ENCODE measurements at places on chromosomes 7 and 10.

DNA sequence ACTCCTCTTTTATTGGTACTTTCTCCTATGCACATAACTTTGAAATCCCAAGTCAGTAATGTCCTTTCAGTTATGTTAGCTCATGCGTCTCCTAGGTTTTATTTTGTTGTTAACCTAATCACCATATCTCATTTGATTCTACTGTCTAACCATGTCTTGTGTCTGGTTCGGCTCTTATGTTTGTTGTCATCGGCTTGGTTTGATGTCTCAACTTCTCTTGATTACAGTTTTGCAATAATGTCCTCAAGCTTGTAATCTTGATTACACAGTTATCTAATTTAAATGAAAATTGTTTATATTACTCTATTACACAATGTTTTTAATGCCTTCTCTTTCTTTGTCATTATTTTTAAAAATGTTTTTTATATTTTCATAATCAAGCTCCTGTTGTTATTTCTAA is 35.9 kb upstream of the SEMA3A start:
- DNase-seq = peak; percentile 74

DNA sequence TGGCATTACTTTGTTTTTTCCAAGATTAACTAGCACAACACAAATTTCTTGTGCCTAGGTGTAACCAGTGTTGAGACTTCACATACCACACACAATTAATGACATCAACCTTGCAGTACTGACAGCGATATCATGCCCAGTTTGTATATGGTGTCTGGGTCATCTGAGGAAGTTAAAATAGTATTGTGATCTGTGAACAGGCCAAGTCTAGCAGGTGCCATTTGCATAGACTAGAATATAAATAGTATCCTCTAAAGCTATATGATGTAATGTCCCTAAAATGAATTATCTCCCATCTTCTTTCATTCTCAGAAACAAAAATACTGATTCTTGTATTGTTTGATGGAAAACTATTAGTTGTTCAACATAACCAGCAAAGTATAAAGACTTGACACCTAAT is 175.8 kb upstream of the KAT6B start:
- no peak for DNase-seq

DNA sequence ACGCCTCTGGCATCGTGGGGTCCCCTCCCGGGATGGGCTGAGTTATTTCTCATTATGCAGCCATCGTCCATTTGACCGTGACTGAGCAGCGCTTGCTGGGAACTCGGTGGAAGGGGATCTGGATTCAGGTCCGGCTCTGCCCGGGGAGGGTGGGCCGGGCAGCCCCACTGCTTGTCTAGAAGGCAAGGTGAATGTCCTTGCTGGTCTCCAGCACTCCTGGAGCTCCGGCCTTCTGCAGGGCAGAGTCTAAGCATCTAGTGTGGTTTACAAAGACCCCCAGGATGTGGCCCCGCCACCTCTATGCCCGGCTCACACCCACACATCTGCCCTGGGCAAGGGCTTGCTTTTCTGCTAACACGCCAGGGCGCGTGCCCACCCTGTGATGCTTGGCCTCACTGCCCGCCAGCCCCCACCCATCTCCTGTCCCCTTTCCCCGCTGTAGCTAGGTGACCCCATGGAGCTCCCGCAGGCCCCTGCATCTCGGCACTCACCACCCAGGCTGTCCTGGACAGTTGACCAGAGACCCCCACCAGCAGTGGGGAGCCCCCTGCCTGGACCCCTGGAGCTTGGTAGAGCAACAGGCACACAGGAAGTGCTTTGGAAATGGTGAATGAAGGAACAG is 151.0 kb upstream of the CHST15 start:
- DNase-seq = no peak

- no peak for DNase-seq
Measured at GRCh38 chr10:132555648-132556575, 18.3 kb downstream of the INPP5A start.

- DNase-seq = no peak
Measured at GRCh38 chr7:73901823-73902597, 41.1 kb downstream of the TMEM270 start.

DNA sequence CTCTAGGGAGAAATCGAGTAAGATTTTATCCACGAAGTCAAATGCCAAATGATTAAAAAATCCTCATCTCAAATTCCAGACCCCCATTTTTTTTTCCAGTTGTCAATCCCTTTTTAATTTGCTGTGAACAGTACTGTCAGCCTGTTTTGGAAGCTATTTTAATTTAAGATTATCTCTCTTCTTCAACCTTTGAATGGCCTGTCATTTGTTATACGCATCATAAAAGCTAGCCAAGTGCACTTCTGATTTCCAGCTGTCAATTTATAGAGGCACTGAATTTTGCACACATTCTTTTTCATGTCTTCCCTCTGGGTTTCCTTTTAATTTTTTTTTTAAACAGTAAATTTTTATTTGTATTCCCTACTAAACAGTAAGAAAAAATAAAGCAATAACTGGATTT is 336.4 kb upstream of the HGF start:
- DNase-seq = no peak

DNA sequence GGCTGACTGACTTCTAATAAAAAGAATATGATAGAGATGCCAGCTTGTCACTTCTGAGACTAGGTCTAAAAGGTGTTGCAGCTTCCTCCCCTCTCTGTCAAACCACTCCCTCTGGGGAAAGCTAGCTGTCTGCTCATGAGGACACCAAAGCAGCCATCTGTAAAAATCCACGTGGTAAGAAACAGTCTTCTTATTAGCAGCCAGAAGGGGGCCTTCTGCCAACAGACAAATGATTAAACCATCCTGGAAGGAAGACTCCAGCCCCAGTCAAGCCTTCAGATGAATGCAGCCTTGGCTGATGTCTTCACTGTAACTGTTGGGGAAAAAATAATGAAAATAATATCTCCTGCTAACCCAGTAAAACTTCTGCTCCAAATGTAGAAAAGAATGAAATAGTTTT is 41.9 kb upstream of the DAGLB start:
- no peak for DNase-seq

DNA sequence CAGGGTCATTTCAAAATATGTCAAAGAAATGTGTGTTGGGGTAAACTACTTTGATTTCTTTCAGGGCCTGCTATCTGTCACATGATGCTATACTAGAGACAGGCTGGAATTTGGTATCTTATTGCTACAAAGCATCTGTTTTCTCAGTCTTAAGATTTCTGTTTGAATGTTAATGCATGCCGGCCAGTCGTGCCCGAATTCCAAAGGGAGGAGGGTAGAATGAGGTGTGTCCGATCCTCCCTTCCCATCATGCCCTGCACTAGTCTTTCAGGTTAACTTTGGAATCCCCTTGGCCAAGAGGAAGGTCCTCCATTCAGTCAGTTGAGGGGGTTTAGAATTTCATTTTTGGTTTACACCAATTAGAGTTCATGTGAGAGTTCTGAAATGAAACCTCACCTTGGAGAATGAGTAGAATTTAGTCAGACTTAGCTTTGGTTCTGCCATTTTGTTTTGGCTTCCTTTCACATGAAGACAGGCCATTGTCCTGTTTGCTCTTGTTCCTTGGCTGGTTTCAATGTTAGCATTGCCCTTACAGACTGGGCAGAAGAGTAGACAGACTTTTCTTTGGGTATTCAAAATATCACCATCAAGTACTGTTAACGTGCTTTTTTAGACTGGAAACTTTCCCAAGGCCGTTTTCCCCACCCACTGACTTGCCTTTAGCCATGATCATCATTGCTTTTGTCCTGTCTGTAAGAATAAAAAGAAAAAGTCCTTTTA is 95.8 kb downstream of the CAMK1D start:
- no peak for DNase-seq

DNA sequence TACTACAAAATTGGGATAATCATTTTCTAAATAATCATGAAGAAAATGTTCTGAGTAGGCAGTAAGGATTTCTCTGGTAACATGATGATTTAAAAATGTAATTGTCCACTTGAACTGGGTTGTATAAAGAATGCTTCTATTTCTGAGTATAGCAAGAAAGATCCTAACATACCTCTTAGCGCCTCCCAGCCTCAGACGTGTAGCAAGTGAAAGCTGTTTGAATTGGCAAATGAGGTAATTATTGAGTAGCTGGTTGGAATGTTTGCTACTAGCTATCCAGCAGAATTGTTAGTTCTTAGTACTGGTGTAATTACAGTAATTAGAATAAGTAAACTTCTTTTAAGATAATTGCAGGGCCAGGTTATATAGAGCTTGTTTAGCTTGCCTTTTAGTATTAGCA is 47.9 kb downstream of the SEPTIN7 start:
- DNase-seq = no peak

GRCh38 chr10:113219446-113219845 is 269.4 kb downstream of the TCF7L2 start:
- DNase-seq = peak; percentile 14

- no peak for DNase-seq
Measured at GRCh38 chr7:96636342-96636860, 73.2 kb downstream of the SEM1 start.

DNA sequence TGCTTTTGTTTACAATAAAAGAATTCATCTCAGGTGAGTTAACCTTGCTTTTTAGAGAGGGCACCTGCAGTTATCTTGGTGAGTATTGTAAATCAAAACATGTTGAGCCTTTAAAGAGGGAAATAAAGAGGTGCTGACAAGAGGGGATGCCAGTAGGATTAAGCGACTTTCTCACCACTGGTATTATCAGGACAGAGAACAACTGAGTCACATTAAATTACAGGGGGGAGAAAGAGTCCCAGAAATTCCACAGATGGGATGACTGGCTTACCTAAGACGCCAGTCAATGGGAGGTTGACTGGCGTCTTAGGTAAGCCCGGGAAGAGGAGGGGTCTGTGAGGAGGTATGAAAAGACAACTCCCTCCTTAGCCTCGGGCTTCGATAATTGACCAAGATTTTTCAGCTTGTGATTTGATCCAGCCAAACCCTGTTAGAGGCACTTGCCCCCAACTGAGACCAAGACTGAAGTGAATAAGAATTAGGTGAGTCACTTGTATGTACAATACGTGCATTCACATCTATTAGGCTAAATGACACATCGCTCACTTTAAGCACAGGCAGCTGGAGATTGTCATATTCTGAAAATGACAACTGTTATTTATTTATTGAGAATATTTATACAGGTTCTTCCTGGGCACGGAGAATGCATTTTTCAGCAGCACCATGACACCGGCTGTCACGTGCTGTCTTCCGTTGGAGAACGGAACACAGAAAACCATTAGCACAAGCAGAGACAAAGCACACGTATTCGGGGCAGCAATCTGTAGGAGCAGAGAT is 117.6 kb downstream of the SEM1 start:
- DNase-seq = no peak

DNA sequence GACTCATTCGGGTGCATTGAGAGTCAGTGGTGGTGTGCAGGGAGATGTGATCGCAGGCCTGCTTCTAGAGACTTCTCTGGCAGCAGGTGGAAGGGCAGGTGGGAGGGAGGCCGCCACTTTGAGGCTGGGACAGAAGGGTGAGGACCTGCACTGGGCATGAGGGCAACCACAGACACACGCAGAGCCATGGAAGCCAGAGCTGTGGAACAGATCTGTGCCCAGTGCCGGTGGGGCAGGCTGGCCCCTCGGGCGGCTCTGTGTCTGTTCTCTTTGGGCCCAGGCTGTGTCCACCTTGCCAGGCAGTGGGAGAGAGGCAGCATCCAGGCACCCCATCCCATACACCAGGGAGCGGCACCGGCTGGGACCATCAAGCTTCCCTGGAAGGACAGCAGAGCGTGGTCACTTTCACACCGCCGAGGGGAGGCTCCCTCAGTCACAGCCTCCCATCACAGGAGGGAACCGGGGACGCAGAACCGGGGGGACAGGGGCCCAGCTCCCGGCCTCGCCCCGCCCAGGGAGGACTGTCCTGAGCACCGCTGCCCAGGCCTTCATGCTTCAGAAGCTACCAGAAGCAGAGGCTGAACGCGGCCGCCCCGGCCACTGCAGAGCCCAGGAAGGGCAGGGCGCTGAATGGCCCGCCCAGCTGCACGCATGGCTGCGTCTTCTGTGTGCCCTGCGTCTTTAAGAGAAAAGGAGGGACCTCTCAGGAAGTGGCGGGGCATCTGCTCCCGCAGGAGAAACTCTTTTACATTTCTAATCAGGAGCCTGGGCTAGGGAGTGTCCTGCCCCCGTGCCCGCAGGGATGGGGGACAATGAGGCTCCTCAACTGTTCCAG is 32.1 kb downstream of the EN2 start:
- DNase-seq = no peak

DNA sequence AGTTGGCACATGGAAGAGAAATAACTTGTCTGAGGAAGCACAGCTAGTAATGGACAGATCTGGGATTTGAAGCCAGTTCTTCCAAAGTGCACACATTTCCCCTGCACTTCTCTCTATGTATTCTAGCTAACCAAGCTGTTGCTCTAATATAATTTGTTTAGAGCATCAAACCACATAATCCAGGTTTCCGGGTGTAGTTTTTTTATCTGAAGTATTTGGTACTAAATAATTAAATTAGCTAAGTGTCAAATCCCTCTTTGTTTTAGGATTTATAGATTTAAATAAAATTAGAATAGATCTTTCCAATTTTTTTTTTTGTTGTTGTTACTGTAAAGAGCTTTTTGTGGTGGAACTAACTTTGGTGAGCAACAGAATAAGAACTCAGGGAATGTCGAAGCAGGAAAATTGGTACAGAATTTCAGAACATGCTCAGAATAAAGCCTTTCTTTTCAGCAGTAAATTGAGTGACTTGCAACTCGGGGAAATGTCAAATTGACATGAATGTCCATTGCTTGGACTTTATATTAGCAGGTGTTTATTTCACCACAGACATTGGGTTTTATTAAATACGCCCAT is 33.7 kb downstream of the CAMK1D start:
- no peak for DNase-seq

DNA sequence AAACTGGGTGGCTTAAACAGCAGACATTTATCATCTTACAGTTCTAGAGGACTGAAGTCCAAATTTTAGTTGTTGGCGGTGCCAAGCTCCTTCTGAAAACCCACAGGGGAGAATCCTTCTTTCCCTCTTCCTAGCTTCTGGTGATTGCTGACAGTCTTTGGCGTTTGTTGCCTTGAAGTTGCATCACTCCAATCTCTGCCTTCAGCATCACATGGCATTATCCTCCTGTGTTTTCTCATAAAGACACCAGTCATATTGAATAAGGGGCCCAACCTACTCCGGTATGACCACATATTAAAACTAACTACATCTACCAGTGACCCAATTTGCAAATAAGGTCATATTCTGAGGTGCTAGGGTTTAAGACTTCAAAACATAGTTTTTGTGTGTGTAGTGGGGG is 472.1 kb upstream of the IGFBP3 start:
- peak; percentile 68 for DNase-seq

DNA sequence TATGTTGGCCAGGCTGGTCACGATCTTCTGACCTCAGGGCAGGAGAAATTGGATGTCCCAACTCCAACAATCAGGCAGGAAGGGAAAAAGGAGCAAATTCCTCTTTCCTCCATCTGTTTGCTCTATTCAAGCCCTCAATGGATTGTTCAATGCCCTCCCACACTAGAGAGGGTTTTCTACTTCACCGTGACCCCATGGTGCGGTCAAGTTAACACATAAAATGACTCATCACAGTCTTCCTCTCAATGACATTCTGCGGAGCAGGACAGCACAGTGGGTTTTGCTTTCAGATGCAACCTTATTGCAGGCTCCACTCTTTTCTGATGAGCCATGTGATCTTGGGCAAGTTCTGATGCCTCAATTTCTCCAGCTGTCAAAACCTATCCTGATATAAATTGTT is 364.9 kb downstream of the ANKRD30A start:
- DNase-seq = no peak

GRCh38 chr10:74118804-74119203 is 31.8 kb downstream of the AP3M1 start:
- no peak for DNase-seq

- no peak for DNase-seq
Measured at GRCh38 chr7:87709258-87709657, 81.1 kb downstream of the RUNDC3B start.
